GM18507 (cell line): ENCODE measurements at places on chromosomes 3 and 15.

GRCh38 chr3:25547943-25548674 is 116.6 kb downstream of the TOP2B start:
- DNase-seq = no peak

GRCh38 chr15:37289109-37289765 is 188.9 kb upstream of the MEIS2 start:
- DNase-seq = no peak

DNA sequence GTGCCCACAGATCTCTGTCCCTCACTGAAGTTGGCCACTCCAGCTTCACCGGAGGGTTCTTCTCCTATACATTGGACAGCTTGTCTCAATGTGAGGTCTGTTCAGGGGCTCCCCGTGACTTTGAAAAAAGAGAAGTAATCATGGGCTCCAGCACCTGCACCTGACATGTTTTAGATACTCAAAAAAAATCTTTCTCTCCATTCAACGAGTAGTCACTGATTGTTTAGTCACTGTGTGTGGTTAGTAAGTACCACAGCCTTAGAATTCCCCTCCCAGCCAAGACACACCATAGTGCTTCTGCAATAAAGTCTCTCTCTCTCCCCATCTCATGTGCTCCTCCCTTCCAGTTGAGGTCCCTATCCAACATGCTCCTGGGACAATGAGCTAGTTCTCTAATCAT is 18.6 kb downstream of the CCR9 start:
- no peak for DNase-seq

- DNase-seq = no peak
These were observed 97.2 kb downstream of the LIPC start for GRCh38 chr15:58529041-58529440.

DNA sequence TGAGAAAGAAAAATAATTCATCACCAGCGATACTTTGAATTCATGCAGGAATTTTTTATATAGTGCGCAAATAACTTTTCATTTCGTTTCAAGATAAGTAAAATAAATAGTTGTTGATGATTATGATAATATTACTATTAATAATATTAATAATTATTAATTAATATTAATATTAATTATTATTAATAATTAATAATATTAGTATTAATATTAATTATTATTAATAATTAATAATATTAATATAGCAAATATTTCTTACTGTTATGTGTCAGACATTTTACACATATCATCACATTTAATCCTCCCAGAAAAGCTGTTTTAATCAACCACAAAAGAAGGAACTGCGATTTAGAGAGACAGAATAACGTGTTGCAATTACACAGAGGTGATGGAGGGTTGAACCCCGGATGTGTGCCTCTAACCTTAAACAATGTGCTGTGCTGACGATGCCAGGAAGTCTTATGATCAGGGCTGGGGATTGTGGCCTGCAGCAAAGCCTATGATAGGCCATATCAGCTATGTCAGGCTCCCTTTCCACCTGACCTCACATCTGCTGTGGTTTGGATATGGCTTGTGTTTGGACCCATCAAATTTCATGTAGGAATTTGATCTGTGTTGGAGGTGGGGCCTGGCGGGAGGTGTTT is 263.5 kb upstream of the NR2F2 start:
- DNase-seq = no peak

DNA sequence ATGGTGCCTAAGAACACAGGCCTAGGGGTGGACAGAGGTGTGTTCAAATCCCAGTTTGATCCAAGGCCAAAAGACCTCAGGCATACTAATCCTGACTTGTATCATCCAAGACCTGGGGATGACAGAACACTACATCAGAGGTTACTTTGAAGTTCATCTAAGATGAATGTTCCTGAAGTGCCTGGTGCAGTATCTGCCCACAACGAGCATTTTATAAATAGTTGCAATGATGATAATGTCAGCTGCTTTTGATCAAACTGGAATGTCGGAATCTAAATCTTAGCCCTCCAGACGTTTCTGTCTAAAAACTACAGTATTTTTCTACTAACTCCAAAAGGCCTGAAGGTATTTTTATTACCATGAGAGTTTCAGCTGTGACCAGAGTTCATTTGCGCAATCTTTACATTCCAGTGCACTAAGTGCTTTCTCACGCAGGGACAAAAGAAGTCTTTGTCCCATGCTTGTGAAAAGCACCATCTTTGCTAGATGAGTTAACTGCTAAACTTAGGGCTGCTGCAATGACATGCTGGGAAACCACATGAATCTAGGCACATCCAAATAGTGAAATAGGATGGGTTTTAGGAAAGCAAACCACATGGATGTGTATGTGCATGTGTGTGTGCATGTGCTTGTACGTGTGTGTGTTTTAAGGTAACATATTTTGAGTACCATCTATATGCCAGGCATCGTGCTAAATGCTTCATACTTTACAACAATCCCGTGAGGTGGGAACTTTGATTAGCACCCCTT is 18.1 kb downstream of the ANXA2 start:
- no peak for DNase-seq

GRCh38 chr3:45664578-45664977 is 24.6 kb upstream of the SACM1L start:
- peak; percentile 43 for DNase-seq
